ENCODE measurements at places on chromosomes 13 and 19. TPM values are rescaled to one million over a fixed set of nuclear protein-coding genes. Genes with fewer than 3 reads are reported as not detected.

The APLP1 gene
- 4.7 TPM for total RNA-seq

The ERICH6B gene
- not detected for total RNA-seq

The GRAMD1A gene
- total RNA-seq, result 11.4 TPM

The ATP12A gene
- not detected for total RNA-seq

The PSG11 gene
- 0.28 TPM for total RNA-seq

The MBD3L2 gene
- not detected for total RNA-seq
